ENCODE measurements at places on chromosomes 16 and 17. TPM values are rescaled to one million over a fixed set of nuclear protein-coding genes. Genes with fewer than 3 reads are reported as not detected.

GRCh38 chr16:66899945-66900710 is 18.6 kb downstream of the CDH16 start:
- DNase-seq: peak; percentile 94

DNA sequence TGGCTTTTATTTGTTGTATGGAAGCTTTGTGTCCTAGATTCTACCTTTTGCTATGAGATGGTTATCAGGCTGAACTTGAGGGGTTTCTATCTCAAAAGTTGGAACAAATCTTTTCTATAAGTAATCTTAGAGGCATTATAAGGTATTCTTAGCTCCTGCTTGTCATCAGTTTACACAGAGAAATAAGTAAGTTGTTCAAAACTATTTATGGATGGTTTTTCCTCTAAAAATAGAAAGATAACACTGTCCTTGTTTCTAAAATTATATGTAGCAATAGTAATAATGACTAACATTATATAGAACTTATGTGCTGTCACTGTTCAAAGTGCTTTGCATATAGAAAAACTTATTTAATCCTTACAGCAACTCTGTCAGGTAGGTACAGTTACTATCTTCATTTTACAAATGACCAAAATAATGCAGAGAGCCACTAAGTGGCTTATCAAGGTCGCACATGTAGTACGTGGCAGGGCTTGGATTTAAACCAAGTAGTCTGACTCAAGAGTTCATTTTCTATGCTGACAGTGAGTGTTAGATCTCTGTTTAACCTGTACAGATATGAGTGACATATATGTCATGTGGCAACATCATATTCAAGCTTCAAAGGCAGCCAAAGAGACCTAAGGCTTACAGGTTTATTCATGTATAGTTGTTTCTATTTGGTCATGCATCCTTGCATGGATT is 59.0 kb downstream of the PHKB start:
- no peak for DNase-seq

DNA sequence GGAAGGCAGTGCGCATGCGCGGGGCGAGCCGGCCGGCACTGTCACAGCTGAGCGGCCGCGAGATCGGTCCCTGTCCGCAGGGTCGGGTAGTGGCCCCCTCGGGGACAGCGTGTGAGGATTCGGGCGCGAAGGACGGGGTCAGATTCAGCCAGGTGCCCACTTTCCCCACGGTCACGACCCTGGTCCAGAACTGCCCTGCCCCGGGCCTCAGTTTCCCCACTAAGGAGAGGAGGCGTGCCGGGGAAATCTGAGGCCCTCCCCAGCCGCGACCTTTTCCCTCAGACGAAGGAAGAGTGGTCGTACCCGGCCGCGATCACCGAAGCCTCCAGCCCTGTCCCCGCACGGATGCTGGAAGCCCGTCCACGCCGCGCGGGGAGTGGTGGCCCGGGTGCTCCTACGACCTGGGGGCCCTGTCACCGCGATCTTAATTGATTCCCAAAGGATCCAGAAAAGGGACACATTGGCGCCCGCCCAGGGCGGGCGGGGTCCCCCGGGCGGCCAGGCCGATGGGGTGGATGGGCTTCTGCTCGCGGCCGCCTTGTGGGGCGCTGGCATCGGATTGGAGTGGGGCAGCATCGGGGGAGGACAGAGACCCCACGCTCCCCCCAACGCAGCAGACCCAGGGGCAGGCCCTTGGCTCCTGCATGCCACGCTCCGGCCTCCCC is 57.7 kb downstream of the SRL start:
- DNase-seq: no peak

Gene CASKIN2
- 4.8 TPM for total RNA-seq

Gene TNFRSF17
- total RNA-seq: 0.52 TPM

Gene SYNGR3
- 3.4 TPM for total RNA-seq

- no peak for DNase-seq
These were observed 132.3 kb upstream of the RPL38 start for GRCh38 chr17:74070998-74071679.

Data from M059J (cell line).